ENCODE measurements at places on chromosomes 13 and 19.

- DNase-seq = no peak
These were observed at the start of gene OR7D2 for GRCh38 chr19:9178901-9179300. Gene OR7D2 (plus strand): TSS chr19:9178979. CDS start chr19:9185782, 6,803 bp downstream.

DNA sequence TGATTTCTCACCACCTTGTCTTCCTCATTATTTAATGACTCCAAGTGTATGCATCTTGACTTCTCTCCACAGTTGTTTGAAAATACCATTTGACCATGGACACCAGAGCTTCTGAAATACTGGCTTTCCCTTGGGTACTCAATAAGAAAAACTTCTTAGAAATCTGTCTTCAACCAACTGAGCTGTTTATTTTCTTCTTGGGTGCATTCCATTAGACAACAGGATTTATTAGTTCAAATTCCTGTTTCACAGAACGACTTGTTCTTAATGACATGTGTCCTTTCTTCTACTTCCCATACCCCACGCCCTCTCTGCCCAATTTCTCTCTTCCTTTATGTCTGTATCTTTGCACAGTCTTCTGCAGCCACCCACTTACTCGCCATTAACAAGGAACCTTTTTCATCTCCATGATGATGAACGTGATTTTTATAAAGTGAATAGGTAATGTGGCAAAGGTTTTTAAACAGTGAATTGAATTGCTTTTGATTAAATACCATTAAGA, 11.3 kb upstream of the ITM2B start:
- no peak for DNase-seq

DNA sequence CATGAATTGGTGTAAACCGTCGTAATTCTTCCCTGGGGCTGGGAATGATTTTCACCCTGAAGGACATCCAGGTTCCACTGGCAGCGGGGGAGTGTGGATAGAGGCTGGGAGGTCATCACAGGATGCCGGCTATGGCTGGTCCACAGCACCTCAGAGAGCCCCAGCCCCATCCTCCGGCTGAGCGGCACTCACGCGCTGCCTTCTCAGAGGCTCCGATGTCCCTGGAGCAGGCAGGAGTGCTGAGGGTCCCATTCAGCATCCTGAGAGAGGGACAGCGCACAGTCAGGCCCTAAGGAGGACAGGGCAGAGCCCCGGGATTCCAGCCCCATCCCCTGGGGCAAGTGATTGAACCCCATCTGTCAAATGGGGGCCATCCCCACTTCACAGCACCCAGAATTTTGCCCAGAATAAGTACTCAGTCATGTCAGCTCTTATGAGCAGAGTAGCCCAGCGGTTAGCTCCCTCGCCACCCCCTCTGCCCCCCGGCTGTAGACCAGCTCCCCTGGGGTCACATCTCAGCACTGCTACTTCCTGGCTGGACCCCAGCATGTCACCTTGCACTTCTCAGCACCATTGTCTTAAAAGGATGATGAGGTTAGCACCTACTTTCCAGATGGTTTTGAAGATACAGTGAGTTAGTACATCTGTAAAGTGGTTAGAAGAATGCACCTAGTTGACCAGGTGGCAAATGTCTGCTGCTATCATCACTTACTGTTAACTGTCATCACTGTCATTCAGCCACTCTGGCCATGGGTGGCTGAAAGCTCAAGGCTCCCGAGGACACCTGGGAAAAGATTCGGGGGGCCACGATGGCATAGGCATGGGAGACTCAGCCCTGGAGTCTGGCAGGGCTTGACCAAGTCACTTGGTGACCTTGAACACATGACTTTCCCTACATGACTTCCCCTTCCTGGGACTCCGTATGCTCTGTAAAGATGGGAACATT, 11.9 kb downstream of the GRAMD1A start:
- DNase-seq = no peak

DNA sequence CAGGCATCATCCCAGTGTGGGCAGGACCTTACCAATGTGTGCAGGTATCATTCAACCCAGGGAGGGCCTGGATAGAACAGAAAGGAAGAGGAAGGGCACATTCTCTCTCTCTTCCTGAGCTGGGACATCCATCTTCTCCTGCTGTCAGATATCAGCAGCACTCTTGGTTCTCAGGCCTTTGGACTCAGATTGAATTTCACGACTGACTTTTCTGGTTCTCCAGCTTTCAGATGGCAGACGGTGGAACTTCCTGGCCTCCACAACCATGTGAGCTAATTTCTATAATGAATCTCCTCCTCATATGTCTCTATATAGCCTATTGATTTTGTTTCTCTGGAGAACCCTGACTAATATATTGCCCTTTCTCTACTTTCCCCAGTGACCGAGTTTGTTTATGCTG, 77.3 kb downstream of the OLFM4 start:
- no peak for DNase-seq

DNA sequence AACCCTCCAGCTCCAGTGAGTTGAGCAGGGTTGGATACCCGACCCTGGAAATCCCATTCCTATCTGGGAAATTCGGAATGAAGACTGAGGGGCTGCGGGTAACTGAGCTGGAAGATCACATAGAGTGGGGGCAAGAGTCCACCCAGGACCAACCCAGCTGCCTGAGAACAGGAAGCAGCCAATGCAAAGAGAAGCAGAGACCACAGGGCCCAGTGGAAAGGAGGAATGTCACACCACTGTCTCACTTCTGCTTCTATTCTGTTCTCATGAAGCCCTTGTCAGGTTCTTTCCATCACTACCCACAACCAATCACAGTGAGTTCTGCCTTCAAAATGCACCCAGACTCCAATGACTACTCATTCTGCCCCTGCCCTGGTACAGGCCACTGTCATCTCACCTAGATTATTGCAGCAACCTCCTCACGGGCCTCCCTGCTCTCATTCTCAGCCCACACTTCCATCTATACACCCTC, 15.3 kb downstream of the DYRK1B start:
- DNase-seq = no peak

- no peak for DNase-seq
These were observed 392.5 kb upstream of the DACH1 start for GRCh38 chr13:72259528-72259927.

DNA sequence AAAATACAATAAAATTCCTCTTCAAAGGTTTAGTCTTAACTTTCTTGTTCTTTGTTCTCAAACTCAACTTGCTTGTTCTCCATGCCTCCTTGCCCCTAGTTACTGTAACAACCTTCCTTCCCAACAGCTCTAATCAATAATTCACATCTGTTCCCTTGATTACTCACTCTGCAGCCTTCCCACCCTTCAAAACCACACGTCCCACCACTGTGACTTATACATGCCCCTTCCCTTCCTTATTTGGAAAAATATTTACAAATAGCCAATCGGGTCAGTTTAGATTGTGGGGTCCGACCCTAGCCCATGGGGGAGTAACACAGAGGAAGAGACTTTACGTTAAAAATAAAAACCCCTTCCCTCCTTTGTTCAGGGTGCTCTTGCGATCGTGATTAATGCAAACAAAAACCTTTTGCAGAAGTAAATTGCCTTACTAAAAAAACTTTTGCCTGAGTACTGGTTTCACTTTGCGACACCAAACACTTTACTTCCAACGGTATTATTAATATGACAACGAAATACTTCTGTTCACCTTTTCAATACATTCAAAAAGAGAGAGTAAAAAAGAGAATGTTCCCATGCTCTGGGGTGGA, 512 bp upstream of the ZNF93 start:
- DNase-seq = no peak

DNA sequence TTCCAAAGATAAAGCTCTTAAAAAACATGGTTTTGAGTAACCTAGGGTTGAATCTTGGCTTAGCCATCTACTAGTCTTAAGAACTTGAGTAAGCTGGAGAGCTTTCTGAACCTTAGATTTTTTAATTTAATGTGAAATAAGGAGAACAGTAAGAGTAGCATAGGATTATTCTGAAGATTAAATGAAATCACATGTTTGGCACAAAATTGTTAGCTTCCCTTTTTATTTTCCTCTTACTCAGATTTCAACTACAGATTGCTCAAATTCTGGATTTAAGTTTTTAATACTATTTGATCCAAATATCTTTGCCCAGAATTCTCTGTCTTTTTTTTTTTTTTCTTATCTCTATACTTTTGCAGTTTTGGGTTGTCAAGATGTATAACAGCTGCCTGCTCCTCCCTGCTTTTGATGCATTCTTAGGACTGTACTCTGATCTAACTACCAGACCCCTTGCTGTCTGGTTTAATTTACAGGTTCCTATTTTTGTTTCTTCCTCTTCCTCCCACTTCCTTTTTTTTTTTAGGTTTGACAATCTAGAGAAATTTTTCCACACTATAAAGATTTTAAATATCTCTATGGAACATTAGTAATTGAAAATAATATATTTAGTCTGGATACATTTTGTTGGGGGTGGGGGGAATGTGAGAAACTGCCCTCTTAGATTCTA, 12.3 kb downstream of the POMP start:
- no peak for DNase-seq

GRCh38 chr13:20525144-20525600, 485 bp downstream of the CRYL1 start:
- no peak for DNase-seq

DNA sequence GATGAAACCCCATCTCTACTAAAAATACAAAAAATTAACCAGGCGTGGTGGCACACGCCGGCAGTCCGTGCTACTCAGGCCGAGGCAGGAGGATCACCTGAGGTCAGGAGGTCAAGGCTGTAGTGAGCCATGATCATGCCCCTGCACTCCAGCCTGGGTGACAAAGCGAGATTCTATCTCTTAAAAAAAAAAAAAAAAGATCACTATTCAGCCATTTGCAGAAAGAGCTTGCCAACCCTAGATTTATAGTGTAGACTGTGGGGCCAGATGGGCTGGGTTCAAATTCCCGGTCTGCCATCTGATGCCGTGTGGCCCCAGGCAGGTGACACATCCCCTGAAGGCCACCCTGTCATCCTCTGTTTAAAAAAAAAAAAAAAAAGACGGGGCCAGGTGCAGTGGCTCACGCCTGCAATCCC, 28.9 kb downstream of the SMIM24 start:
- DNase-seq = no peak

GRCh38 chr19:1079566-1080111, 12.7 kb downstream of the ARHGAP45 start:
- no peak for DNase-seq

GRCh38 chr13:109955598-109955997, 169.2 kb upstream of the IRS2 start:
- DNase-seq = no peak

DNA sequence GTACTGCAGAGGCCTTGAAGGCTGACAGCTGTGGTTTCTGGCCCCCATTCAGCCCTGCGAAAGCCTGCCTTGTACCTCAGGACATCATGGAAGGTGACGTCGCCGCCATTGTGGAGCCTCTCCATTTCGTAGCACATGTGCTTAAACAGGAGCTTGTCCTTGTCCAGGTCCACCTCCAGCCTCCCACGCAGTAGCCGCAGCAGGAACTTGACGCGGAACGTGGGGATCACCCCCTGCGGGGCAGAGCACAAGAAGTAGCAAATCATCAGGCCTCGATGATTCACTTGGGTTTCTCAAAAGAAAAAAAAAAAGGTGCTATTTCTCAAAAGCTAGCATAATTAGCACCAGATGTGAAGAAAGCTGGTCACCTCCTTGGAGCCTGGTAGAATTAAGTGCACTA, 351.0 kb downstream of the NALCN start:
- no peak for DNase-seq

DNA sequence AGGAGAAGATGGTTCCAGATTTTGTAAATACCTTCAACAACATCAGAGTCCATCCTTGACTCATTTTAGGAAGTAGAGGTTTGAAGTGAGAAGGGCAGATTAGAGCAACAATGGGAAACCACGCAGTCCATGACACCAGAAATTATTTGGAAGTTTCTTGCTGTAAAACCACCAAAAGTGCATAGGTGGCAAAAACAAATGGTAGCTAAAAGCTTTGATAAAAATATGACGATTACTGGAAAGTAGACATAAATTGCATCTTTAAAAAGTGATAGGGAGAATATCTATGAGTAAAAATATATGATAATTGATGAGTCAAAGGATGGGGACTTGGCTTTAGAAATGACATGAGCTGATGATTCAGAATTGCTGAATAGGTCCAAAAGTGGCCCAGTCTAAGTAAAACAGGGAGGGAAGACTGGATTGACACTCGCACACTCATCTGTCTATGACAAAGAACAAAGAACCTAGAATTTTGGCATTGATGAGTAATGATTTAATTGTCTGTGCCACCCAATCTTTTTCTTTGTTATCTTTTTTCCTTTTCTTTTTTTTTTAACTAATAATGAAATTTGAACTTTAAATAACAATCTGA, 472.2 kb downstream of the MYO16 start:
- no peak for DNase-seq

DNA sequence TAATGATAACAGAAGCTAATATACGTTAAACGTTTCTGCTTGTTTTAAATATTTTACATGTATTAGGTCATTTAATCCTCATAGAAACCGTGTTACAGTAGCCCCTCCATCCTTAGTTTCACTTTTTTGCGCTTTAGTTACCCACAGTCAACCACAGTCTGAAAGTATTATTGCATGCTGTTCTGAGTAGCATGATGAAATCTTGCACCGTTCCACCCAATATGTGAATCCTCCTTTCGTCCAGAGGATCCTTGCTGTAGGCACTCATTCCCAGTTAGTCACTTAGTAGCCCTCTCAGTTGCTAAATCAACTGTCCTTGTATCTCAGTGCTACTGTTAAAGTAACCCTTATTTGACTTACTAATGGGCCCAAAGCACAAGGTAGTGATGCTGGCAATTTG, 257.8 kb downstream of the ENOX1 start:
- no peak for DNase-seq

DNA sequence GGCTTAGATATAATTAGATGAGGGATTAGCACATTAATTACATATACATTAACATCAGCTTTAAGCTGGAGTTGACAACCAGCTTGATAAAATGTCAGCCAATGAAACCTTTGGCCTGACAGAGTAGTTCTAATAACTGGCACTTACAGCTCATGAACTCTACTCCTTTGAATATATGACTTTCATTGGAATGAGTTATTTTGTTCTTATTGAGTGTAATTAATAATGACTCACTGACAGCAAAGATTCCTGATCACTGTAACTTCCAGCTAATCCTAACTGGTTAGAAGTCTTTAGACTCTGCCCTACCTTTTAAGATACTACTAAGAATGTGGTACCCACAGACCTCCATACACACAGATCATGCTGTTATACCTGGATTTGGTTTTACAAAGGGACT, 41.0 kb downstream of the EFNB2 start:
- DNase-seq = no peak

DNA sequence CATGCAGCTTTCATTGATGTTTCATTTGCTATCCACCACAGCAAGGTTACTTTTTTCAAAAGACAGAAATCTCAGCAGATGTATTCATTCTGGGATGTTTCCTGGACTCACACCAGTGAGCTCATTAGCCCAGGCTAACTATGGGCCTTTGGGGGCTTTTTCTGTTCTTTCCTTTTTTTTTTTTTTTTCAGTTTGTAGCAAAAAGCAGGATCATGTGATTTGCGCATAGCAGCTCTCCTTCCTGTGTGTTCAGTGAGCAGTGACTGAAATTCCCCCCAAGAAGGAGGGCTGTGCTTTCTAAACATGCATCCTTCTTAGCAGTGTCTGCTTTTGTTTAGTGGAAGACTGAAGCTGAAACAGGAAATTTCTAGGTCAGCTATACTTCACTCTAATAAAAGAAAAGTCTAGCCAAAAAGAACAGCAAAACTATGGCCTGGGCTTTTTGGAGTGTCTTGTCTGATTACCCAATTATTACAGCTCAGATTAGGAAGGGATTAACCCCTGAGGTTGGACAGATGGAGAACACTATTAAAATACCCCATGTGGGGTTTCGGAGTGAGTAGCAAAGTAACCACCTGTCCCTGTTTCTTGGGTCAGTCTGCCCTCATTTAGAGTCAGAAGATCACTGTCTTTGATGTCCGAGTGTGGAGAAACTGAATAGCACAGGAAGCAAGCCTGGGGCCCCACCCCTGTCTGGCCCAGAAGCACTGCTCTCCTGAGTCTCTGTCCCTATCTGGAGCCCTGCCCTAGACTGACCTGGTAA, 8.9 kb upstream of the AMER2 start:
- no peak for DNase-seq

GRCh38 chr19:7595466-7596133, at the start of gene CAMSAP3:
Gene CAMSAP3 (plus strand): TSS chr19:7595863. CDS start chr19:7596003, 140 bp downstream.
- DNase-seq = no peak

Data from stimulated activated CD8-positive, alpha-beta memory T cell treated with anti-CD3 and anti-CD28 coated beads, Interleukin-7, amount 100 ng/mL, for 48 hours (primary cell).